ENCODE measurements at places on chromosomes 2 and 18.

DNA sequence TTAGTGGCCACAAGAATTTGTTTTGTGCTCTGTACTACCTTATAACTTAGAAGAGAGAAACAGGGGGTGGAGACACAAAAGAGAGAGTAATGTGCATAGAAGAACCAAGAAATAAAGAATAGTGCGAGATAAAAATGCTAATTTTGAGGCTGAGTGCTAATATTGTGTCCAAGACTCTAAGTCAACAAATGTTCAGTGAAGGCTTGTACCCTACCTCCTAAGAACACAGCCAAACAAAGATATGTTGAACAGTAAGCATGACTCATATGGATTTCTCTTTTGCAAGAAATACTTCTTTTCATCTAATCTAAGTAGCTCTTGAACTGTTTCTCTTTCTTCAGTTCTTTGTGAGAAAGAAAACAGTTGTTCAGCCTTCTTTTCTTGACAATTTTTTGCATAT is 45.2 kb downstream of the GAREM1 start:
- no peak for DNase-seq

- no peak for DNase-seq
Measured at GRCh38 chr2:173353556-173353955, 1.1 kb upstream of the CDCA7 start.

DNA sequence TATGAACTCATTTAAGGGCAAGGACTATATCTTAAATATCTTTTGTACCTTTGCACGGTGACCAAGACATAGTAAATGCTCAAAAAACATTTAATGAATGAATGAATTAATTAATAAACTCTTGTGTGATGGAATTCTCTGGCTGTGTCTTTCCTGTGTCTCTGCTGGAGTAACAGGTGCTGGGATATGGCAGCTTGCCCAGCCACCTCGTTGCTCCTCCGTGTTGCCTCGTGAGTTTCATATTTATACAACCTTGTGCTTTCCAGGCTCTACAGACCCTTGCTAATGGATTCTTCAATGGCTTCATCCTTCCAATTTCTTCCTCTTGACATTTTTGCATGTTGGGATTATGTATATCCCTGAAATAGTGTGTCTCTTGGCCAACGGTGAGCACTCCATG is 30.4 kb downstream of the CTAGE1 start:
- no peak for DNase-seq

GRCh38 chr2:6887751-6888192 is 10.2 kb downstream of the RSAD2 start:
- DNase-seq = no peak

GRCh38 chr2:191158747-191159146 is 8.0 kb upstream of the STAT4 start:
- no peak for DNase-seq

DNA sequence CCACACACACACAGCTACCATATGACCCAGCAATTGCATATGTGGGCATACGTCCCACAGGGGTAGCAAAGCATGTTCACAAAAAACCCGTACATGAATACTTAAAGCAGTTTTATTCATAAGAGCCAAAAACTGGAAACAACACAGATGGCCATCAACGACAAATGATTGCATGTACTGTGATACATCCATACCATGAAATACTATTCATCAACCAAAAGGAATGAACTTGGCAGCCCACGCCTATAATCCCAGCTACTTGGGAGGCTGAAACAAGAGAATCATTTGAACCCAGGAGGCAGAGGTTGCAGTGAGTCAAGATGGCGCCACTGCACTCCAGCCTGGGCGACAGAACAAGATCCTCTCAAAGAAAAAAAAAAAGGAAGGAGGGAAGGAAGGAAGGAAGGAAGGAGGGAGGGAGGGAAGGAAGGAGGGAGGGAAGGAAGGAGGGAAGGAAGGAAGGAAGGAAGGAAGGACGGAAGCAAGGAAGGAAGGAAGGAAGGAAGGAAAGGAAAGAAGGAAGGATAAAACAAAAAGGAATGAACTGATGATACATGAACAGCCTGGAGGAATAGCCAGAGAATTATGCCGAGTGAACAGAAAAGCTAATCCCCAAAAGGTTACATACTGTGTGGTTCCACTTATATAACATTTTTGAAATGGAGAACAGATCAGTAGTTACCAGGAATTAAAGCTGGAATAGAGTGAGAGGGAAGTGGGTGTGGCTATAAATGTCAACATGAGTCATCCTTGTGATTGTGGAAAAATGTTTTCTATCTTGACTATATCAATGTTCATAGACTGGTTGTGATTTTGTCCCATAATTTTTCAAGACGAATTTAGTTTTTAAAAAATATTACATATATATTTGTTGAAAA is 19.6 kb upstream of the YPEL5 start:
- DNase-seq = no peak

GRCh38 chr18:72774914-72775313 is 92.9 kb downstream of the NETO1 start:
- no peak for DNase-seq

DNA sequence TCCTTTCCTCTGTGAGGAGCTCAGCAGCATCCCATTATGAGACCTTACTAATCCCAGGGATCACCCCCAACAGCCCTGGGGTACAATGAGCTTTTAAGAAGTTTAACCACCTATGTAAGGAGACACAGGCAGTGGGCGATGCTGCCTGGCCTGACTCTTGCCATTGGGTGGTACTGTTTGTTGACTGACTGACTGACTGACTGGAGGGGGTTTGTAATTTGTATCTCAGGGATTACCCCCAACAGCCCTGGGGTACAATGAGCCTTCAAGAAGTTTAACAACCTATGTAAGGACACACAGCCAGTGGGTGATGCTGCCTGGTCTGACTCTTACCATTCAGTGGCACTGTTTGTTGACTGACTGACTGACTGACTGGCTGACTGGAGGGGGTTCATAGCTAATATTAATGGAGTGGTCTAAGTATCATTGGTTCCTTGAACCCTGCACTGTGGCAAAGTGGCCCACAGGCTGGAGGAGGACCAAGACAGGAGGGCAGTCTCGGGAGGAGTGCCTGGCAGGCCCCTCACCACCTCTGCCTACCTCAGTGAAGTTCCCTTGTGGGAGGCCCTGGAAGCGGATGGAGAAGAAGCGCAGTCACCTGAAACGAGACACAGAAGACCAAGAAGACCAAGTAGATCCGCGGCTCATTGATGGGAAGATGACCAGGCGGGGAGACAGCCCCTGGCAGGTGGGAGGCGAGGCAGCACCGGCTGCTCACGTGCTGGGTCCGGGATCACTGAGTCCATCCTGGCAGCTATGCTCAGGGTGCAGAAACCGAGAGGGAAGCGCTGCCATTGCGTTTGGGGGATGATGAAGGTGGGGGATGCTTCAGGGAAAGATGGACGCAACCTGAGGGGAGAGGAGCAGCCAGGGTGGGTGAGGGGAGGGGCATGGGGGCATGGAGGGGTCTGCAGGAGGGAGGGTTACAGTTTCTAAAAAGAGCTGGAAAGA is 7.6 kb downstream of the PROC start:
- no peak for DNase-seq

DNA sequence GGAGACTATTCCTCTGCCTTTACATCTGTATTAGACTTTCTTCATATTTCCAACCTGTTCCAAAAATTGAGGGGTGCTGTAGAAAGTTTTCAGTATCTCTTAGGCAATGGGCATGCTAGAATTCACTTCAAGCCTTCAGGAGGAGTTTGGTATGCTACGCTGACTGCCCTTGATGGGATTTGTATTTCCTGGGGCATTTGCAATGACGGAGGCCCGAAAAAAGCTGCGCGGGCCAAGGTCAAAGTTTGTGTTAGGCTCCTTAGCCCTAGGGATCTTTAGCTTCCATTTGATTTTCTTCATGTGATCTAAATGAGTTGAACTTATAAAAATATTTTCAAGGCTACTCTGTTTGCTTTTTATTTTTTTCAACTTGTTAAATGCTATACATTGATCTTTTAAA is 5.1 kb downstream of the CPS1 start:
- no peak for DNase-seq

DNA sequence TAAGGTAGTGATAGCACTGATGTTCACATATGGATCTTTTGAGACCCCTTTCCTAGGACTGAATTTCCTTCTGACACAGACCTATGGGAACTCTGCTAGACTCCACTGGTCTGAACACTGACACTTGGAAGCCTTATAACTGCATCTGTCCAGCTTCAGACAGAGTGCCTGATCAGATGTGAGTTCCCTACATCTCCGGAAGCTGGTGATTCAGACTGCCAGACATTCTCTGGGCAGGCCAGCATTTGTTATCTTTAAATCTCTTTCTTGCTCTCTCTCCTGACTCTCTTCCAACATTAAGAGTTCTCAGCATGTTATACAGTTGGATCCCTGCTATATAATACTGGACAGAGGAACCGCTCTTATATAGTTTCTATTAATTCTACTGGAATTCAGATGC is 408.5 kb downstream of the ZEB2 start:
- DNase-seq = no peak

GRCh38 chr2:79993144-79993543 is 311.4 kb downstream of the LRRTM1 start:
- DNase-seq = no peak

- no peak for DNase-seq
Measured at GRCh38 chr18:2495381-2495780, 75.9 kb downstream of the METTL4 start.

- no peak for DNase-seq
Measured at GRCh38 chr2:16165518-16166326, 225.4 kb downstream of the MYCN start.

DNA sequence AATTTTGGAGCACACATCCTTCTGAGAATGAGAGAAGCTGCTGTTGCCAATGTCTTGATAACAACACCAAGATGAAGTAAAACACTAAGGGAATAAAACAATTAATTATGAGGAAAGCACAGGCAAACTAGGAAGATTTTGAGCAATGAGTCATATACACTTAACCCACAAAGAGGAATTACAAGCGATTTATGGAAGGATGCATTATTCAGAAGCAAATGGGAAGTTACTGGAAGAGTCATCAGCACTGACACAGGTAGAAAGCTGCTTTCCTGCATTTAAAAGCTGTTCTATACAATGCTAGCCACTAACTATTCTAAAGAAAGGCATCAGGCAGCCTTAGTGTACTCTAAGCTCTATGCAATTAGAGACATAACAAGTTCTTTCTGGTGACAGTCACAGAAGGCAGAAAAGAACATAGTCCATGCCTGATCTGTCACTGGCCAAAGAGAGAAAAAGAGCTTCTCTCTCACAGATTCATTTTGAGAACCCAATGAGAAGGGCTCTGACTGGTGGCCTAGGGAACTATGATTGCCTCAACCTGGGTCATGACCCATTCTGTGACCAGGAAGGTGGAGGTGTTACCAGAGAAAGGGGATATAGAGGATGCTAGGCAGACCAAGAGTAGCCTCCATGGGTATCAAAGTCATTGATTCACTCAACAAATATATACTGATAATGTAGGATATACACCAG is 45.4 kb downstream of the M1AP start:
- DNase-seq = no peak

- DNase-seq = no peak
Measured at GRCh38 chr2:58436872-58437271, 195.7 kb upstream of the FANCL start.

- no peak for DNase-seq
Measured at GRCh38 chr2:237351796-237352195, 62.2 kb downstream of the COL6A3 start.

GRCh38 chr18:35041815-35042387 is 688 bp downstream of the MAPRE2 start:
- DNase-seq = no peak

DNA sequence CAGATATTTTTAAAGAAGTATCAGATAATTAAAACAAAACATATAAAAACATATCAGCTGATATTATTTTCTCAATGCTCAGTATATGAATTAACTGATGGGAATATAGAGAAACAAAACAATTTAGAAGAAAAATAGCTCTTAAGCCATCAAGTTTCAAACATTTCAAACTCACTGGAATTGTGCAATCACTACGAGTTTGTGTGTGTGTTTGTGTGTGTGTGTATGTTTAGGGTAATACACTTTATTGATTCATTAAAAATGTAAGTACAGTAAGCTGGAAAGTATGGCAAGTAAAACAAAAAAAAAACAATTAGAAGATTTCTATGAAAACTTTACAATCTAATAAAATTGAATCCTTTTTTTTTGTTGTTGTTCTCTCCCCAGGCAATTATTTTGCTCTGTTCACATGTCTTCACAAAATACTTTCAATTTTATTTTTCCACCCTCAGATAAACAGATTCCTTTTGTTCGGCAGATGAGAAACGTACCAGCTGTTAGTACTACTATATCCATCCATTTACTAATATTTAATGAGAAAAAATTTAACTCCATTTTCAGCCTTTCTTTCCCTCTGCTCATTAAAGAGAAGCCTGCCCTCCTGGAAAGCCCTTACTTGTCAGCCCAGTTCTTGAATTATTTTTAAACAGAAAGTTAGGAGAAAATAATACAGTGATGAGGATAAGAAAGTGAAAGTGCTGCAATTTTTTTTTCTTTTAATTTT is 87.6 kb downstream of the SLC8A1 start:
- DNase-seq = no peak

- no peak for DNase-seq
Measured at GRCh38 chr2:194556629-194557028, 1100.4 kb upstream of the SLC39A10 start.

- DNase-seq = no peak
Measured at GRCh38 chr2:127382831-127383230, 4.9 kb downstream of the MAP3K2 start.

DNA sequence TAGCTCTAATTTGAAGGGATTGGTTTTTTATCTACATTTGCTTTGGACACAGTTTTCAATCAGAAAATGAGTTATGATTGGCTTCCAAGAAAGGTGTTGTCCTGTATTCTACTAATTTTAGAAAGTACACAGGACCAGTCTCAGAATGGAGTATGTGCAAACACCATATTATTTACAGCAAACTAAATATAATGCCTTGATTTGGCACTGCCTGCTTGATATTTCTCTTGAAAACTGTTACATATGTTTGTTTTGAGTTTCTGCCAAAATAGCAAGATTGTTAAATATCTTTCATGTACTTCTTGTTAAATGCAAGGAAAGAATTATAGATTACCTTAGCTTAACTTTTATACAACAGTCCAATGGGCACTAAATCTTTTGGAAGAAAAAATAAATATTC is 694.9 kb downstream of the KCNJ3 start:
- no peak for DNase-seq

- no peak for DNase-seq
Measured at GRCh38 chr2:207766041-207766551, 3.6 kb downstream of the FZD5 start.

DNA sequence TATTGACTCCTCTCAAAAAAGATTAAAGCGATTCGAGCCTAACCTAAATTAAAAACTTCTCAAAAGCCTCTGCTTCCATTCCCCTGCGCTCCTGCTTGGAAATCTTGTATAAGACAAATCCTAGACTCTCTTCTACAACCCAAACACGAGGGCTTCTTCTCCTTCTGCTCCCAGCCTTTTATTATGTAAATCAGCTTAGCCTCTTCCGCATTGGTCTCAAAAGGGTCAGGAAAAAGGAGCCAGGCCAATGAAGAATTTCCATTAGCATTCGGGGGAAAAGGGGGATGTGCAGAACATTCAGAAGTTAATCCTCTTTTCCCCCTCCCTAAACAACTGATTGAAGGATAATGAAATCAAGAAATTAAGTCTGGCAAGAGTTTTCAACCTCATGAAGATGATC is 107.9 kb downstream of the FAM124B start:
- no peak for DNase-seq

- no peak for DNase-seq
Measured at GRCh38 chr2:174610243-174610995, 12.8 kb upstream of the WIPF1 start.

GRCh38 chr18:79608069-79608468 is 71.5 kb upstream of the CTDP1 start:
- DNase-seq = no peak

- DNase-seq = no peak
Measured at GRCh38 chr2:149353421-149353820, 23.0 kb downstream of the LYPD6 start.

GRCh38 chr2:102358496-102358895 is 2.9 kb downstream of the IL18R1 start:
- DNase-seq = no peak
